ENCODE measurements at places on chromosomes 11 and 22.

DNA sequence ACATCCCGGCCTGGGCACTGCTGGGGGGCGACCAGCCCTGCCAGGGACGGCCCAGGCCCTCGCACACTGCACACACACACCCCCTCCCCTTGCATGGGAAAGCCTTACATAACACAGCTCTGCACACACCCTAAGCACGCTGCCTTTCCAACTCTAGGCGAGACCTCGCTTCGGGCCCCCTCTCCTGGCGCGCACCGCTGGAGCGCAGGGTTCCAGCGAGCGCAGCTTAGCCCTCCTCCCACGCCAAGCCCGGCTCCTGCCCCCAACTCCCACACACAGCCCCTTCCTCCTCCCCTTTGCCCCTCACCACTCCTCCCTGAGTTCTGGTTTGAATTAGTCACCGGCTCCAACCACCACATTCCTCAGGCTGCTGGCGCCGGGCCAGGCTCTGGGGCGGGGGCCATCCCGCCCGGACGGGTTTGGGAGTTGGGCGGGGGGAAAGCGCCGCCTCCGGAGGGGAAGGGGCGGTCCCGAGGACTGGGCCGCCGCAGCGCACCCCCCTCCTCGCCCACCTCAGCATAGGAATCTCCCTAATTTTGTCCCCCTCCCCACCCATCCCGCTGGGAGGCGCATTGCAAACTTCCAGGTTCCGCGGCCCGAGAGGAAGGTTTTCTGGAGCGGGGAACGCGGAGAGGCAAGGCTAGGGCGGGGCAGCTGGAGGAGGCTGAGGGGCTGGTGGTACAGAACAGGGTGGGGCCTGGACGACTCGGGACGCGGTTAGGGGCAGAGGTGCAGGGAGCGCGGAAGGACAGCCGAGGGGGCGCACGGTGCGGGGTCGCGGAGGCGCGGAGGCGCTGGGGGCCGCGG, 966 bp downstream of the AHNAK start:
- DNase-seq, result peak; percentile 54

DNA sequence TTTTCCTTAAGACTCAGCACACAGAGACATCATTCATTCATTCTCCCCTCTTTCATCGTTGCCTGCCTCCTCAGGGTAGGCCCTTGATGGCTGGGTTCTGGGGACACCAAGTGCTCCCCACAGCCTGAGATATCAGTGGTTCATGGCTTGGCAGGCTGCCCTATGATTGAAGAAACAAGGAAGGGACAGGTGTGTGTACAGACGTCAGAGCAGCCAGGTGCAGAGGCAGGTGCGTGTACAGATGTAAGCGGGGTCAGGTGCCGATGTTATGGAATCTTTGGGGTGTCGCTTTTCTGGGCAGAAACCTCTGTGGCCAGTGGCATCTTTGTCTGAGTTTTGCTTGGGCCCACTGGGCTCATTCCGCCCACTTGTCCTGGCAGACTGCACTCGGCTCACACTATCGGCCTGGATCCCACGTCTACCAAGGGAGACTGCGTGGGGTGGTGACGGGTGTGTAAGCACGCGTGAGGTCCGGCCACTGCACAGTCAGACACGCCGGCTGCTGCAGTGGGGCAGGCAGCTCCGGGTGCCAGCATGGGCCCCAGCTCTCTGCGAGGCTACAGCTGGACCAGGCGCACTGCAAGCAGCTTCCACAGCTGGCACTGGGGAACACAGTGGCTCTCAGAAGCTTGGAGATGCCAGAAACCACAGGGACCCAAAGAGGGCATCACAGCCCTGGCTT, 20.9 kb upstream of the KIAA0930 start:
- DNase-seq, result no peak

DNA sequence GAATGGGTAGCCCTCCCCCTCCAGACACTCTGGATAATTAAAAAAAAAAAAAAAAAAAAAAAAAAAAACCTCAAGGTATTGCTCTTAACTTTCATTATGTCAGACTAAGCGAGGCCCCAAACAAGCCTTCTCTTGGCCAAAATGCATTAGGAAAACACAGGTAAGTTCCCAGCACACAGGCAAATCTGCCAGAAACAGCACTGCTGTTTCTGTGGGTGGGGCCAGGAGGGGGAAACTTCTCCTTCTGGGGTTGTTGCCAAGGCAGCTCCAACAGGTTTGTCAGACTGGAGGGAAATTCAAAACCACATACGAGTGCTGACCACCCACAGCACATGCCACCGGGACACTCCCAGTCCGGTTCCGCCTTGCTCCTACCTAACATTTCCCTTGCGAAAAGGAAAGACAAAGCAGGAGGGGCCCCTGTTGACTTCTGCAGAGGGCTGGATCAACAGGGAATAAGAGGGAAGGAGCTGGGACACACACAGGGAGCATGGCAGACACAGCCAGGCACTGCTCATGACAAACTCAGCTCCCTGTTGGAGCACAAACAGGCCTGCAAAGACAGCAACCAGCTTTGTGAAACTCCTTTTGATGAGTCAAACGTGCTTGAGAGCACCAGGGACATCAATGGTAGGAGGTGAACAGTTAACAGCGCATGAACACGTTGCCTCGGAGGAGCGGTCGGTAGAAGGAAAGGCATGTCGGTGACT, 55.0 kb downstream of the MYH9 start:
- DNase-seq, result peak; percentile 57

DNA sequence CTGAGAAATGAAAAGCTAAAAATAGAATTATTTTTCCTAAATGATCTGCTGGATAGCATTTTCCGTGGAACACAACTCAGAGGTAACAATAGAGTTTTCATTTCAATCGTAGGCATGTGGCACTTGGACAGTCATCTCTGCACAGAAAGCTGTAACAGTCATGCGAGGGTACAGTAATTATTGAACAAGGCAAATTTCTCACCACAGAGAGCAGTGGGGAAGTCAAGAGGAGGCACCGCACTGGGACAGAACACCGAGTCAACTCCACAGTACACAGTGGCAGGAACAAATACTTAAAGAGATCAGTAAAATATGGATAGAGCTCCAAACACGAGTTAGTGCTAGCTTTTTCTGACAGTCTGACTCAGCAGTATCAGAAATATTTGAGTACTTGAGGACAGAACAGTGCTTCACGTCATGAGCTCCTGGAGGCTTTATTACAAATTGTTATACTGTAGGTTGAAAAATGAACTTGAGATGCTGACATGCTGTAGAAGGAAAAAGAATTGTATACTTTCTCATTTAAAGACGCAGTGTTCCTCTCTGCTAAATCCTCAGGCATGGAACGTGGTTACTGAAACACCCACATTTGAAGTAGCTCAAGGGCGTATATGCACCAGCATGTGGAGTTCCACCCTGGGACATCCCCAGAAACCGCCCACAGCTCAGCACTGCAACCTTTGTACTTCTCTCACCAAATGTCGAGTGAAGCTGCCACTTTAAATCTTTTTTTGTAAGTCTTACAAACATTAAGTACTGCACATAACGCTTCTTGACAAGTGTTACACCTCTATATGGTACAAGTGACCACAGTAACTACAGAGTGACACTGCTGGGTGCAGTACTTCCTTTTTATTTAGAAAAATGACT, 27.4 kb upstream of the YPEL1 start:
- DNase-seq, result no peak

- DNase-seq, result no peak
Measured at GRCh38 chr22:37012262-37012904, 6.9 kb downstream of the TST start.

DNA sequence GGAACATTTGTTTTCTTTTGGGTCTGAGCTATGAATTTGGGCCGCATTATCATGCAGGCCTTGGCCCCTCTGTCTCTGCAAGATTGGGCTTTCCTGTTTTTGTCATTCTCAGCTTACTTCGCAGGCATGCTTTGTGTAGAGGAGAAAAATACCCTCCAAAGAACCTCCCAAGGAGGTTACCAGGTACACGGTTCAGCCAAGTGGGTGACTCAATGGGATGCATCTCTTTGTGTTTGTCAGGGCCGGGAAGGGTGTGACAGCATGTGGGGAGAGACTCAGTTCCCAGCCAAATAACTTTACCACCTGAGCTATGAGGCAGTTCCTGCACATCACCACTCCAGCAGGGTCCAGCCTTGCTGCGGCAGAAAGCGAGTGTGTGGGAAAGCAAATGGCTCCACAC, 47.8 kb upstream of the CLDN5 start:
- DNase-seq, result no peak

- DNase-seq, result no peak
Measured at GRCh38 chr22:22772883-22773282, 114.7 kb upstream of the IGLL5 start.

- no peak for DNase-seq
Measured at GRCh38 chr11:93160156-93160555, 37.6 kb downstream of the SLC36A4 start.

DNA sequence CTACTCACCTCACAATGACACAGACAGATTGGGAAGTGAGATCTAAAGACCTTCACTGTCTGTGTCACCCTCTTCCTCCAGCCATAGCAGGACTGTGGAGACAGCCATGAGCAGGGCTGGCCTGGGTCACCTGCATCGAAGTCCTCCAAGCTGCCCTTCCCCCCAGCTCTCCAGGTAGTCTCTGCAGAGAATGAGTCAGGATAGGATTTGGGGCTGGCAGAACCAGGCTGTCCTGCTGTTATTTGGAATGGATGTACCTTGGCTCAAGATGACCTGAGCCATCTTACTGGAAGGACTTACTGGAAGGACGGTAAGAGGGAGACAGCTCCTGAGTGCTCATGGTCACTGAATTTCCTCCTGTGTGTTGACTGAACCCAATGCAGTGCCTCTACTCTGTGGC, 29.2 kb downstream of the GGTLC2 start:
- DNase-seq, result no peak

DNA sequence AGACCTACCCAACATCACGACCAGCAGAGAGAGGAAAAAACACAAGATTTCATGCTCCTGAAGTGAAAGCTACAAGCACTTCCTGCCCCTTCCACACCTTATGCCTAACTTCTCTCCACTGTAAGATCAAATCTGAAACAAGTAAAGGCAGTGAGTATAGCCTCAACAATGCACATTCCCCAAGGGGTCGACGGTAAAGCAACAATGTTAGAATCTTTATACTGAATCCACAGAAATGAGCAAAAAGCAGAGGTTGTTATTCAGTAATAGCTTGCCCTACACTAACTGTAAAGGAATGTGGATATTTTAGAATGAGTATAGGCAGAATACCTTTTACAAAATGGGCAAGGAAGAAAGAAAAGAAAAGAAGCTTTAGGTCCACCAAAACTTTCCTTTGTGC, 15.6 kb downstream of the ARFGAP3 start:
- no peak for DNase-seq

GRCh38 chr11:134604886-134605285, 192.8 kb upstream of the B3GAT1 start:
- no peak for DNase-seq

DNA sequence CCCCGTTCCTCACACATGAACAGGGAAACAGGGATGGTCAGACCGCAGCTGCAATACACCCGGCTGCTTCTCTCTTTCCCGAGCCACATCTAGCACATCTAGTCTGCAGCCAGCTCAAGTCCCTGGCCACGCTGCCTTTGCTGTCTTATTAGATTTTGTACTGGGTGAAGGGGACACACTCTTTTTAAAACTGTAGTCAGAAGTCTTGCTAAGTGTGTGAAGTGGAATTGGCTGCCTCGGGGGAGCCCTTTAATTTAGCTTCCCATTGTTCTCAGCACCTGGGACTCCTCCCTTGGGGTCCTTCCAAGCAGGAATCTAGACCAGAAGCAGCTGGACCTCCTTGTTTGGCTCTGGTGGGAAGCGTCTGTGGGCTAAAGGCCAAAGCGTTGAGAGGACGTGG, 420.0 kb downstream of the CTTN start:
- DNase-seq, result peak; percentile 8

DNA sequence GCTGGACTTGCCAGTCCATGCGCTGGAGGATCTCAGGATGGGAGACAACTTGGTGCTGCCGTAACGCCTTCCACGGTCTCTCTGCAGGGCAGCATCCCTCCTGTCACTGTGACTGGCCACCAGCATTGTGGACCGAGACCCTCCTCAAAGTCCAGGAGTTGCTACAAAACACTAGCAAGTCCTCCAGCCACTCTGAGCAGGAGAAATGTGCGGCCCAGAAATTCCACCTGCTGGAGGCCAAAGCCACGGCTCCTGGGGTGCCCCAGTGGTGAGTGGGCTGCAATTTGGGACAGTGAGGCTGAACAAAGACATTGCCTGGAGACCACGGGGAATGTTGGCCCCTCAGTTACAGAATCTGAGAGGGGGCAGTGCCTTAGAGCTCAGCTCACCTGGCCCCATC, 6.9 kb upstream of the DSCAML1 start:
- no peak for DNase-seq

GRCh38 chr11:134761926-134762247, 349.8 kb upstream of the B3GAT1 start:
- no peak for DNase-seq

GRCh38 chr11:122199661-122200060, 83.6 kb upstream of the BLID start:
- DNase-seq, result no peak

- DNase-seq, result no peak
Measured at GRCh38 chr22:26395926-26396325, 33.1 kb upstream of the ASPHD2 start.

GRCh38 chr11:118984825-118985224, 13.1 kb upstream of the CENATAC start:
- DNase-seq, result no peak

GRCh38 chr11:108836541-108836940, 171.7 kb downstream of the DDX10 start:
- no peak for DNase-seq
